Liver (tissue), 10 donors: ENCODE measurements at places on chromosomes 6 and 20.

- DNase-seq: peak; percentile 66
Measured at GRCh38 chr6:30686009-30686907, at the start of gene PPP1R18. Gene PPP1R18 (minus strand): TSS chr6:30686645. CDS start chr6:30686018, 627 bp downstream.

- DNase-seq: peak; percentile 38
Measured at GRCh38 chr20:38034108-38034649, 633 bp downstream of the RPRD1B start.

- no peak for DNase-seq
Measured at GRCh38 chr6:116352515-116353471, 18.0 kb upstream of the DSE start.

GRCh38 chr6:6652932-6653331 is 64.4 kb downstream of the LY86 start:
- DNase-seq: no peak

DNA sequence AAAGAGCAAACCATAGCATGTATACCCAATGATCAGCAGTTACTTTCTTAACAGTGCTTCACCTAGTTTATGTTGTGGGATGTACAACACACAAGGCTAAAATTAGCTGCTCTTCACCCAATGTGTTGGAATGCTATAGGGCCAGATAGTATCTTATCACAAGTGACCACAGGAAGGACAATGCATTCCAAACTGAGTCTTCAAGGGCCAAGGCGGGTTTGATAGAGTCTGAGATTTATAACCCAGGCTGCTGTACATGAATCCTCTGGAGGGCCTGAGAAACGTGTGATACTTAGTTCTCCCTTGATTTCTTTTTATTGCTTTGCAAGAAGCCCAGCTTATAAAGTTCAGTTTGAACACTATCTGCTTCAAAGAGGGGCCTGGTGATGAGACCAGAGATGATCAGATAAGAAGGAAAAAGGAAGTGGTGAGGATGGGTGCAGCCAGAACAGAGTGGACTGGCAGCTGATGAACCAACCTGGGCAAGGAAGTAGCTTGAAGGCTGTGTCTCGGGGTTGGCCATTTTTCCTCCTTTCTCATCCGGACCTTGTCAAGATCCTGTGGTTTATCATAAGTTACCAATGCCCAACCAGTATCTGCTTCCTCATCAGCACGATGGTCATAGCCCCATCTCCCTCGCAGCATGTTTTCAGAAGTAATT is 62.2 kb upstream of the BMP2 start:
- DNase-seq: no peak

- DNase-seq: no peak
Measured at GRCh38 chr6:94177429-94177828, 758.1 kb upstream of the EPHA7 start.

DNA sequence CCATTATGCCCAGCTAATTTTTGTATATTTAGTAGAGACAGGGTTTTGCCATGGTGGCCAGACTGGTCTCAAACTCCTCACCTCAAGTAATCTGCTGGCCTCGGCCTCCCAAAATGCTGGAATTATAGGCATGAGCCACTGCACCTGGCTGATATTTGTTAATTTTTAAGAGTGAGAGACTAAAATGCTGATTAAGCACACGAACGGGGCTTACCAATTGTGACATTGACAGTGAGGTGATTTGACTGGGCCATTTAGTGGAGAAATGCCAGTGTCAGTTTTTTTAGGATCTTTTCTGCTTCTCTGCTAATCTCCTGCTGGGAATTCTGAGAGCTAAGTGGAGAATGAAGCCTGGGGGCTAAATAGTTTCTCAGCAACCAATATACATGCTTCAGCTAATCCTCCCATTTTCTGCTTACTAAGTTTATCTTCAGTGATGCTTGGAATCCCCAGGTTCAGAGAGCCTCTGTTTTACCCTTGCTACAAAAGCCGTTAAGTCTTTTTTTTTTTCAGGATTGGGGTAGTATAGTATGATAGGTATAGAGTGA is 9.8 kb upstream of the DEFB123 start:
- no peak for DNase-seq

- DNase-seq: no peak
Measured at GRCh38 chr6:1477432-1478090, 88.2 kb downstream of the FOXF2 start.

- DNase-seq: no peak
Measured at GRCh38 chr20:17961587-17961940, 7.0 kb downstream of the SNX5 start.

DNA sequence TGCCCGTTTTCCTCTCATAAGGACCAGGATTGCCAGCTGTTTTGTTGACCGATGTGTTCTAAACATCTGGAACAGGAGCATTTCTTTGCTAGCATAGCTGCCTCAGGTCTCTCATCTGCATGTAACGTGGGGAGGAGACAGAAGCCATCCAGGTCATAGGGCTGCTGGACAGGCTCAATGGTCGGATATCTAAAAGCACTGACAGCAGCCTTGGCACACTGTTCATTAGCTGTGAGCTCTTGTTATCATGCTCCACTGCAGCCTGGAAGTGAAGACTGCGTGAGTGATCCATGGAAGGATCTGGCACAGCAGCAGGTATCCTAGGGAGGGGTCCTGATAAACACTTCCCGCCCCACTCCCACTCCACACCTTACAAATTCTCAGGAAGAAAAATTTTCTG is 175.3 kb downstream of the LRFN2 start:
- no peak for DNase-seq

DNA sequence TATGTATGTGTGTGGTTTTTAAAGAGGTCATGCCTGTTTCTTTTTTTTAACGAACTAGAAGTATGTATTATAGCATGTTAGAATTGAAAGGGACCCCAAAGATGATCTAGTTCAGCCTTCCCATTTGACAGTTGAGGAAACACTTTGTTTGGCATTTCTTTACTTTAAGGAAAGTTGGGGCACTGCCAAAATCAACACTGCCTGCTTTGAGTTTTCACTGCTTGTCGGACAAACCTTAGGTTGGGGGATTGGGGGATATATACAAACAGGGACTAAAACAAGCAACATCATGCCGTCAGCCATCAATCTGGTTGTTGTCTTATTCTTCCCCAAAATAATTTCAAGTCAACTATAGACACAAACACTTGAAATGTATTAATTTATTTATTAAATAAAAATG is 14.1 kb upstream of the CALHM6 start:
- no peak for DNase-seq

GRCh38 chr6:84618046-84618752 is 146.2 kb downstream of the TBX18 start:
- no peak for DNase-seq

DNA sequence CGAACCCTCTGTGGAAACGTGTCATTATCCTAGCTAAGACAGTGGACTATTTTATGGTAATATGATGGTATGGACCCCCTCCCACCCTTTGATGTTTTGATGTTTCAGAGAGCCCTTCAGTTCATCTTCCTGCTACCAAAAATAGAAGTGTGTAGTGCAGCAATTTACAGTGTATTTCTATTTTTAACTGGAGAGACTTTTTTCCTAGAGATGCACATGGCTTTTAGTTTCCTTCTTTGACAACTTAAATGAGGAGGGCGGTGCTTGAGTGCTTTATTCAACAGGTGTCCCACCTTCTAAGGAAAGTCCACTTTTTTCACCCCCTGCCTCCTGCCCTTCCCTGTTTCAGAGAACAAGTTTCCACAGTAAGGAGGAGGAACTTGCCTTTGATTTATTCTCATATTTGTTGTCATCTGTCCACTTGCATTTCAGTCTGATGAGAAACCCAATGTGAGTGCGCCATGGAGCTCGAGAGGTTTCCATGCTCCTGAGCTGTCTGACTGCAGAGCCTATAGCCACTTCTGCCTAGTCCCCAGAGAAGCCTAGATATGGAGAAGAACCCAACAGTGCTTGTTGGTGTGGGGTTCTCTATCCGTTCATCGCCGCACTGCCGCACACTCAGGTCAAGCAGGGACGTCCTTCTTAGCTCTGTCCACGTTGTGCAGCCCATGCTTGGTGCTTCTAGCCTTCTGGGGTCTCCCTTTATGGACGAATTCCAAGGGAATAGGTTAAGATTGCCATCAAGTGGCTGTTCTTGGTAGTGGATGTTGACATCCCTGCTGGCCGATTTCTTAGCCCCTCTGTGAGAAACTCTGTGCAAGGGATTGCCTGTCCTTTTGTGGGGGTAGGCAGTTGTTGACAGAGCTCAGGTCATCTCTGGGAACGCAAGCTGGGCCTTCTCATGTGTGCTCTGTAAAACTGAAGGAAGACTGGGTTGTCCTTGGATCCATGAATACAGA is 144.2 kb downstream of the JARID2 start:
- peak; percentile 36 for DNase-seq

DNA sequence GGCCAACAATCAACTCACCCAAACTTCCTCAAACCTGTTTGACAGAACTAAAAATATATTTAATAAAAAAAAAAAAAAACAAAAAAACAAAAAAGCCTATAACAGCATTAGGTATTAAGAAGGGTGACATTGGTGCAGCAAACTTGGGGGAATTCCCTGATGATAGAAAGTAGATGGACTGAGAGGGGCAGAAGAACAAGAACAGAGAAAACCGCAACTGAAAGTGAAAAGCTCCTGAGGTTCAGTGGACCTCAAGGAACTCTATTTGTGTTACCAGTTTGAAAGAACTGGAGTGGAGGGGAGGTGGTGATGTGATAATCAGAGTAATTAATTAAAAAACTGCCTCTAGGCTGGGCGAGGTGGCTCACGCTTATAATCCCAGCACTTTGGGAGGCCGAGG is 53.8 kb downstream of the MACROD2 start:
- DNase-seq: no peak

DNA sequence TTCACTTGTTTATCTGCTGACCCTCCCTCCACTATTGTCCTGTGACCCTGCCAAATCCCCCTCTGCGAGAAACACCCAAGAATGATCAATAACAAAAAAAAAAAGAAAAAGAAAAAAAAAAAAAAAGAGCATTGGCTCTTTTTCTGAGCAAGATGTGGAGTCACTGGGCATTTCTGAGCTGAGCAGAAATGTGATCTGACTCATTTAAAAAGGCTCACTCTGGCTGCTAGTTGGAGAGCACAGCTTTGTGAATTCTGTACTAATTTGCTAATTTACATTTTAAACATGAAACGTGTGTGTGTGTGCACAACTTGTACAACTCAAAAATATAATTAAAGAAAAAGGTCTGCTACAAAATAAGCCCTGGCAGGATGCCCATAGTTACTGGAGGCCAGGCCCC is 20.2 kb downstream of the SCML4 start:
- DNase-seq: no peak

GRCh38 chr6:101531538-101531937 is 138.0 kb downstream of the GRIK2 start:
- no peak for DNase-seq

- DNase-seq: no peak
Measured at GRCh38 chr6:156842598-156843250, 65.5 kb downstream of the ARID1B start.
